ENCODE measurements at places on chromosomes 12 and 14. TPM values are rescaled to one million over a fixed set of nuclear protein-coding genes. Genes with fewer than 3 reads are reported as not detected.

Gene HPD
- not detected for total RNA-seq

DNA sequence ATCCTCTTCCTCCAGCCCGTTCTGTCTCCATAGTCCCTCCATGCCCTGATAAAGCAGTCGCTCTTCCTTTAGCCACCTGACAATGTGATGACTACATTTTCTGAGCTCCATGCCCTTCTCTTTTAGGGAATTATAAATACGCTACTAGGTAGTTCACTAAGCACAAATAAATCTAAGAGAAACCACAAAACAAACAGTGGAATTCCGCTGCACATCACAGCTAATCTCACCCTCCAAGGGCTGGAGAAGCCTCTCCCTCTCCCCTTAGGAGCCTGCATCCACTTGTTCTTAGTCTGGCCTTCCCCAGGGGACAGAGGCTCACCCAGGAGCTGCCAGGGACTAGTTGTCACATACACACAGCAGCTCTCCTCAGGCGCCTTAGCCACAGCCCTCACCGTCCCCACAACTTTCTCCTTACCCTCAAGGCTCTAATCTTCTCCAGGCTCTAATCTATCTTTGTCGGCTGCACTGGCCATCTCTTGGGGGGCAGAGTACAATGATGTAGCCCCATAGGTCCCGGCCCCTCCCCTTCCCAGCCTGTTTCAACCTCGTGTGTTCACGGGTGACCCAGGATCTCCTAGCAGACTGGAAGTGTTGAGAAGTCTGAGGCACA is 55.9 kb upstream of the GPR68 start:
- no peak for DNase-seq

DNA sequence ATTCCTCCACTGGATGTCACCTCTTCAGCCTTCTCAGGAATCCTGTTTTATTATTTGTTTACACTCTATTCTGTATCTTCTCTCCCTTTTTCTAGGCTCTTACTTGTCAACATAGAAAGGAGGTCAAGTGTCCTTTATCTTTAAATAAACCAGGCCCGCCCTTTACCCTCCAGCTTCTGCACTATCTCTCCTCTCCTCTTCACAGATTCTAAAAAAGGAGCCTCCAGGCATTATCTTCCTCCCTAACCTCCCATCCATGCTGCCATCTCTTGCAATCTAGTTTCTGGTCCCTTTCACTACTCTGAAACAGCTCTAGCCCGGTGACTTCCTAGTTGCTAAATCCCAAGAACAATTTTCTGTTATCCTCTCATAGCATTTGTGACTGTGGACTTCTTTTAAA is 24.1 kb upstream of the ARID2 start:
- no peak for DNase-seq

GRCh38 chr12:115267891-115268290 is 583.9 kb upstream of the TBX3 start:
- DNase-seq, result no peak

DNA sequence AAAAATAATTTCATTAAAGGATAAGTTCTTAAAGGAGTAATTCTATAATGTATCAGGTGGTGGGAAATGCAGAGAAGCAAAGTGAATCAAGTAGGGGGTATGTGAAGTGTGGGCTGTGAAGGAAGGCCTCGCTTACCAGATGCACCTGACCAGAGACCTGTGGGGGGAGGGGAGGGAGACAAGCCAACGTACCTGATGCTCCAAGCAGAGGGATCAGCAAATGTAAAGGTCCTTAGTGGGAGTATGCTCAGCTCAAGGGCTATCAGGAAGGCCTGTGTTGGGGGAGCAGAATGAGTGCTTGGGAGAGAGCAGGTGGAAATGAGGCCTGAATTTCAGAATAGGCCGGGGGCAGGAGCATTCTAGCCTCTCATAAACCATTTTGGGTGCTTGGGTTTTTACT is 57.1 kb downstream of the ANO4 start:
- DNase-seq, result no peak

- DNase-seq, result peak; percentile 15
Observed at GRCh38 chr14:28766469-28766955, at the start of gene FOXG1. Gene FOXG1, plus strand, starts transcription at chr14:28766787. Its CDS starts 493 bp downstream, at chr14:28767280.

DNA sequence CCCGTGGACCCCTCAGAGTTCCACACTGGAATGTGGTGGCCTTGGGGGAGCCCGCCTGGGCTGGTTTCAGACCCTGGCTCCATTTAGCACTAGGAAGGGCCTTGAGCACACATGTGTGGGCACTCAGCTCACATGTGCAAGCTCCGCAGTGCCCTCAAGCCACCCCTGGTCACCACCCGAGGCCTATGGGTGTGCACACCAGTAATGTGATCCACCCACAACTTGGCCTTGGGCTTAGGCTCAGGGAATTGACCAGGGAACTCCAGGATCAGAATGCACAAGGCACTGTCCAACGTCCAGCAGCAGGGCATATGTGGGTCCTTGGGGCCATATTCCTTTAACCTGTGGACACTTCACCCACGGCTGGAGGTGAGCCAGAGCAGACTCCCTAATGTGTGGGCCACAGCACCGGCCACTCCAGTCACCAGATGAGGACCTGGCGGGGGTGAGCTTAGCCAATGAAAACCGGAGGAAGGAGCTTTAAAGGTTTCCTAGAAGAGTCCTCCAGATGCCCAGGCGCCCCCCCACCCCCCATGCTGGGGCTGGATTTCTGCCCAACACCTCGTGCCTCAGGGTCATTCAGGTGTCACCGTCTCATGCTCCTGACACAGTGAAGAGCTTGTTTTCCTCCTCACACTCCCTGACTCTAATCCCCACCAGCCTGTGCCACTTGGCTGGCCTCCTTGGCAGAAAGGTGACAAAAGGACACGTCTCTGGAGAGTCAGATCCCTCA is 209.2 kb downstream of the ZFP36L1 start:
- no peak for DNase-seq

- DNase-seq, result no peak
Observed at GRCh38 chr14:67440513-67440912, 28.5 kb upstream of the PLEK2 start.

DNA sequence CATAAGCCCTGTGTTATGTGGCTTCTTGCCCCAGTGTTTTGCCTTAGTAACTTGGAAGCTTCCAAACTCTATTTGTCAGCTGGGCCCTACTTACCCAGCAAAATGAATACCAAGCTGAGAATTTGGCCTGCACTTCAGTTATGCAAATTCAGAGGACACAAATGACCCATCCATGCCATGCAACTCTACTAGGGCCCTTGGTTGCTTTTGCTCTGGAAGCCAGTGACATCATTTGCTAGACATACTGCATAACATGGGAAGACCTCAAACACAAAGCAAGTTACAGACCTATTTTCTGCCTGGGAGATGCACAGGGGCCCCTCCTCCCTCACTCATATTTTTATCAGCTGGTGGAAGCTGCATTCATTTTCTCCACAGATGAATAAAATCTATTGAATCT is 90.2 kb upstream of the PPM1H start:
- no peak for DNase-seq

- DNase-seq, result no peak
Observed at GRCh38 chr12:2583642-2584401, 210.9 kb upstream of the FKBP4 start.

Measured in RPMI7951 (cell line).